Activated naive CD8-positive, alpha-beta T cell treated with anti-CD3 and anti-CD28 coated beads, Interleukin-2, amount 10 ng/mL, durations not matched to agents 7 days and 5 days (primary cell): ENCODE measurements at places on chromosomes 5 and 9. TPM values are rescaled to one million over a fixed set of nuclear protein-coding genes. Genes with fewer than 3 reads are reported as not detected.

Gene PRRX2
- not detected for total RNA-seq

Gene HMCN2
- not detected for total RNA-seq

Gene FBP1
- 2.7 TPM for total RNA-seq

Gene FBP2
- total RNA-seq = not detected

Gene PTCD2
- total RNA-seq = 9.8 TPM

Gene MED22
- 35.5 TPM for total RNA-seq

Gene THG1L
- total RNA-seq = 10.9 TPM

- no peaks in the 10 kb centered on the region for H3K27me3 ChIP-seq
- no peaks in the 10 kb centered on the region for H3K4me1 ChIP-seq
- no peak for DNase-seq
- H3K27ac ChIP-seq = no peak overlapping the region
Measured at GRCh38 chr5:32378966-32379365, 65.6 kb downstream of the ZFR start.

DNA sequence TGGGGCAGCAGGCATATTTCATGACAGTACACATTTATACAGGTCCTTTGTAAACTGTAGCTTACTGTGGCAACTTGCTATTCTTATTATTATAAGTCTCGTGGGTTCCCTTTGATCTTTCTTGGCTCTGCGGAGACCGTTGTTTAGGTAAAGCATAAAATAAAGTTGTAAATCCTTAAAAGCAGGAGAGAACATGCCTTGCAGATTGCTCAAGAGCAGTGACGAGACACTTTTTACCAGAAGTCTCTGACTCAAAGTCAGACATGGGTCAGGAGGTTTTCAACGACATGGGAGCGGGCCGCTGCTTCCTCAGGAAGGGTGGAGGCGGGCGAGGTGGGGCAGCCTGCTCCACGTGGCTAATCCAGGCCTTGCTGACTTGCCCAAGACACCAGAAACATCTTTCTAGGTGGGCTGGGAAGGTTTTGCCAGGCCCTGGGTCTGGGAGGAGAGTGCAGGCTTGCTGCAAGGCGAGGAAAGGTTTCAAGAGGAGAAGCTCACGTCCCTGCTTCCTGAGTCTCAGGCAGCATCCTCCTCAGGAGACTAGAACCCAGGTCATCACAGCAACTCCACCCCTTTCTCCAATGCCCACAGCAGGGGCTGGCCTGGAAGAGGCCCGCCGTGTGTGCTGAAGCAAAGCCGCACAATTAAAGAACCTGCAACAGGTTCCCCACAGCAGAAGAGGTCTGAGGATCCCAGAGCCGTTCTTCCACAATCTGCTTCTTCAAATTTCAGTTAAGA, 6.5 kb downstream of the TBC1D2 start:
- no peak for DNase-seq
- no peak overlapping the region for H3K4me3 ChIP-seq
- peaks cover 1% of the 10 kb centered on the region for H3K27me3 ChIP-seq
- no peak overlapping the region for H3K27ac ChIP-seq

DNA sequence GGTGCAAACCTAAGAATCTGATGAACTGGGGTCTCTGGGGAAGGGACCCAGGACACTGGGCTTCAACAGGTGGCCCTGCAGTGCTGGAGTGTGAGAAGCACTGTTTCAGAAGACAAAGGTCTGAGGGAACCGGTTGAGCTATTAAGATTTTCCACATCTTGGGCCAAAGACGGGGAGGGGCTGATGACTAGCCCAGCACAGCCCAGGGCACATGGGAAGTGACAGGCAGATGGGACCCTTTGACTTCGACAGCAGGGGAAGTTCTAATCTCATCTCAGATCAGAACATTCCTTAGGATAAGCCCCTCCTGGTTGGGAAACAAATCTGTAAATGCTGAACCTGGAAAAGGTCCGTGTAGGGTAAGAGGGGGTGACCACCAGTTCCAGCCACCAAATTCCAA, 67.4 kb downstream of the RAPGEF1 start:
- peak overlapping the region; percentile 19 for H3K27ac ChIP-seq
- no peak overlapping the region for H3K4me3 ChIP-seq
- peaks cover 2% of the 10 kb centered on the region for H3K36me3 ChIP-seq

GRCh38 chr5:35476036-35476435, 141.6 kb upstream of the SPEF2 start:
- peaks cover 9% of the 10 kb centered on the region for H3K4me1 ChIP-seq
- DNase-seq = no peak
- H3K36me3 ChIP-seq = peaks cover 14% of the 10 kb centered on the region
- H3K4me3 ChIP-seq = no peak overlapping the region
- no peaks in the 10 kb centered on the region for H3K27me3 ChIP-seq

DNA sequence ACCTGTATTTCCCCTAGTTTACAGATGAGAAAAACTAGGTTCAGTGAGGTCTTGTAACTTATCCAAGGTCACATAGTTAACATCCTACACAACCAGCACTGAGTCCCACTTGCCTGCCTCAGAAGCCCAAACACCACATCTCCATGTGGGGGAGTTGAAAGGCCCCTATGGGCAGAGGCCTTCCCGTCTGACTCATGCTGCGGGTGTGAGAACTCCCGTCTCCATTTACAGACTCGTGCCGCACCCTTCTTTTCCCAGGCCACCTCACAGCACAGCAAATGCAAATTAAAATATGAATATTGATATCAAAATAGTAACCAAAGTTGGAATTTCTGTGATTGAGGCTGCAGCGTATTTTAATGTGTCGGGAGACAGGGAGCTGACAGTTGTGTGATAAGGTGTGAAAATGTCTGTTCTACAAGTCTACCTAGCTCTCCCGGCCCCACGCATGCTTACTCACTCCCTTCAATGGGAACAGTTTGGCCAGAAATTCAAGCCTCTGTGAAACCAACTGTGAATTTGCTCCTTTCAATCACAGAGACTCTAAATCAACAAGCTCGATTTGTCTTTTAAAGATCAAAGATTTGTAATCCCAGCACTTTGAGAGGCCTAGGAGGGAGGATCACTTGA, 90.1 kb downstream of the CRB2 start:
- H3K4me1 ChIP-seq = no peaks in the 10 kb centered on the region
- no peaks in the 10 kb centered on the region for H3K36me3 ChIP-seq
- no peak overlapping the region for H3K4me3 ChIP-seq
- no peaks in the 10 kb centered on the region for H3K27me3 ChIP-seq

- no peak for DNase-seq
- H3K27ac ChIP-seq = peak overlapping the region; percentile 69
- peaks cover 2% of the 10 kb centered on the region for H3K36me3 ChIP-seq
- H3K4me1 ChIP-seq = peaks cover 7% of the 10 kb centered on the region
Measured at GRCh38 chr5:77935506-77936364, 159.6 kb upstream of the TBCA start.

- no peak overlapping the region for H3K4me3 ChIP-seq
- H3K4me1 ChIP-seq = no peaks in the 10 kb centered on the region
- no peak overlapping the region for H3K27ac ChIP-seq
- DNase-seq = no peak
- peaks cover 2% of the 10 kb centered on the region for H3K27me3 ChIP-seq
Measured at GRCh38 chr9:127686461-127687393, 20.1 kb upstream of the CFAP157 start.

GRCh38 chr5:77645158-77645994, 6.9 kb upstream of the OTP start:
- peaks cover 16% of the 10 kb centered on the region for H3K4me1 ChIP-seq
- DNase-seq = peak; percentile 72
- H3K4me3 ChIP-seq = peak overlapping the region; percentile 70
- peaks cover 87% of the 10 kb centered on the region for H3K27me3 ChIP-seq
- H3K27ac ChIP-seq = no peak overlapping the region

DNA sequence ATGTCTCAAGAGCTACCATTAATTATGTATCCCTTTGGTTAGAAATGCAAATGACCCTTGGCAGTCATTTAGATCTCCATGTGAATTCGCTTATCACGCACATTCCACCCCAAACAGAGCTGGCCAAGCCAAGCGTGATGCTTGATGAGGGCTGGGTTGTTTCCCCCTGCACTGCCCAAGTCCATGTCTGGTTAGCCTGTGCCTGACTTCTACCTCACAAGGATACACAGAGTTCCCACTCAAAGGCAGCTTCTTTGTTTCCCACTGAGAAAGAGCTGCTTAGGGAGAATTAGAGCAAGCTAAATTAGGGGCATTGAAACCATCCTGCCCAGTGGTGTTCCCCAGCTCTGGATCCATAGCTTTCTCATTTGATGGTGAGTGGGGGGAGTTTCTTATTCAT, 87.2 kb downstream of the FSTL4 start:
- H3K4me3 ChIP-seq = no peak overlapping the region
- no peak for DNase-seq
- no peaks in the 10 kb centered on the region for H3K36me3 ChIP-seq
- H3K4me1 ChIP-seq = no peaks in the 10 kb centered on the region

DNA sequence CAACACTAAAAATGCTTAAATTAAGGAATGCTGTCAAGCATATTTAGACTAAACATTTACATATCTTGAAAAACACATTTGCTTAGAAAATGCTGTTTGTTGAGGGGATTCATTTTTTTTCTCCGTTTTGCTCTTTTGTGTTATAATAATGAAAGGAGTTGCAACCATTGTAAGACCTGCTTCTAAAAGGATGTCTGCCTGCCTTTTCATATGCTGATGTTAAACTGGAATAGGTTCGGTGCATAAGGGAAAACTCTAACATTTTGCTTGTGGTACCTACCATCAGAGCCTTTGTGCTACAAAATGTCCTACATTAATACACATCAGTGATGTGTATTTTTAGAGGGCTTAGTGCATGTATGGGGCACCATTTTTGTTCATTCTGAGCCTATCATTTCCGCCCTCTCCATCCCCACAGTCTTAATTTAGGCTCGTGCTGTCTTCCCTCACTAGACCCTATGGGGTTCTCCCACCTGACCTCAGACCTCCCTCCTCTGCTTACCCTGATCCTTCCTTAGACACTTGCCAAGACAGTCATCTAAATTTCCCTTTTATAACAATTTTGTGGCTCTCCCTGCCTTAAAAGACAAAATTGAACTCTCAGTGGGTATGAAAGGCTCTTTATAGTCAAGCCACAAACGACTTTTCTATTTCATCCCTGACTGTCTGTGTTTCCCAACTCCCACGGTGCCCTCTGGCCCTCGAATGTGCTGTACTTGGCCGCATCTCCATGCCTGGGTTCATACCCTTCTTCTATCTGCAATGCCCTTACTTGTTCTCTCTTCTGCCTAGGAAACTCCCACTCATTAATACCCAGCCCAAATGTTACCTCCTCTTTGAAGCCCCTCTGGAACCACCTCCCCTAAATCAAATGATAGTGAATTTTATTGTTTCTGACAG, 61.2 kb downstream of the CMYA5 start:
- H3K4me1 ChIP-seq = peaks cover 12% of the 10 kb centered on the region
- peaks cover 9% of the 10 kb centered on the region for H3K36me3 ChIP-seq
- no peak overlapping the region for H3K27ac ChIP-seq
- peaks cover 33% of the 10 kb centered on the region for H3K27me3 ChIP-seq
